ENCODE measurements at places on chromosomes 11 and 22. TPM values are rescaled to one million over a fixed set of nuclear protein-coding genes. Genes with fewer than 3 reads are reported as not detected.

EXPH5 gene
- total RNA-seq: not detected

TRIM48 gene
- total RNA-seq: not detected

- DNase-seq: no peak
These were observed 15.0 kb downstream of the INCENP start for GRCh38 chr11:62138630-62139425.

DNA sequence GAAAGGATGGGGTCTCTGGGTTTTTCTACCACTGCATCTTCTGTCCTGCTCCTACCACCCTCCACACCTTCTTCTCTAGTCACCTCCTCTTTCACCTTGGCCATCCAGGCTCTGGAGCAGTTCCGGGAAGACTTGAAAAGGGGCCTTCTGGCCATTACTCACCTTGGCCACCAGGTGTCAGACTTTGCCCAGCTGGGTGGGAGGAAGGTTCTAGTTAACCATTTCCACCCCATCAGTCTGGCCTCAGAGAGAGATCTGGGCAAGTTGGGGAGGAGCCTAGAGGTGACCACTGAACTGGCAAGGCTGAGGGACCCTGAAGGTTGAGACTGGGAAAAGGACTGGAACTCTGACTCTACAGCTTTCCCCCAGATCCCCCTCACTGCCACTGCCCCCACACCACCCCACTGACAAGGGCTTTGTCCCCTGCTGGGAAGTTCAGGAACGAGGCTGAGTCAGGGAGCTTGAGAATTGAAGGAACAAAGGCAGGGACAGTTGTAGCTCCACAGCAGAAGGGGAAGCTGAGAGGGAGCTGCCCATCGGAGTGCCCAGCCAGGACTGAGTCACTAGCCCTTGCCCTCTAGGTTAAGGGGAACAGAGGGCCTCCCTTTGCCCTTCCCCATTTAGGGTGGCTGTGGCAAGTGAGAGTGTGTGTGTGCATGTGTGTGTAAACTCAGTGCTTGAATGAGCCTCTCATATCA is 3.7 kb upstream of the POLD4 start:
- peak; percentile 94 for DNase-seq

DNA sequence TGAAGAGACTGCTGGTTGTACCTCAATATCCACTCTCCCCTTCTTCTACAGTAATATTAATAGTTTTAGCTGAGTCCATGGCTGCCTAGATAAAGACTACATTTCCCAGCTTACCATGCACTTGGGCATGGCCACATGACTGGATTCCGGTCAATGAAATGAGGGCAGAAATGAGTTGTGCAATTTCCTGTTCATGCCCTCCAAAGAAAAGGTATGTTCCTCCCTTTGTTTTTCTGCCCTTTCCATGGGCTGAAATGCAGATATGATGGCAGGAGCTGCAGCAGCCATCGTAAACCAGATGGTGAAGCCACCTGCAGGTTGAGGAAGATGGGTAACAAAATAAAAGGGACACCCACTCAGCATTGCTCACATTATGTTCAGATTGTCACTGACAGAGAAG is 15.3 kb upstream of the ELFN2 start:
- peak; percentile 69 for DNase-seq

GRCh38 chr11:46238078-46238966 is 39.1 kb upstream of the CREB3L1 start:
- no peak for DNase-seq

- DNase-seq: no peak
These were observed 48.3 kb downstream of the FAM83F start for GRCh38 chr22:40043081-40043480.

- DNase-seq: no peak
These were observed 897 bp downstream of the PNPLA5 start for GRCh38 chr22:43890901-43891331.

- no peak for DNase-seq
These were observed 73.3 kb downstream of the SGSM3 start for GRCh38 chr22:40443732-40444131.

GRCh38 chr11:81916451-81916850 is 817.2 kb downstream of the FAM181B start:
- DNase-seq: no peak

ANO9 gene
- total RNA-seq: 1.4 TPM

- DNase-seq: no peak
These were observed 20.5 kb downstream of the SLC1A2 start for GRCh38 chr11:35398881-35399280.

DNA sequence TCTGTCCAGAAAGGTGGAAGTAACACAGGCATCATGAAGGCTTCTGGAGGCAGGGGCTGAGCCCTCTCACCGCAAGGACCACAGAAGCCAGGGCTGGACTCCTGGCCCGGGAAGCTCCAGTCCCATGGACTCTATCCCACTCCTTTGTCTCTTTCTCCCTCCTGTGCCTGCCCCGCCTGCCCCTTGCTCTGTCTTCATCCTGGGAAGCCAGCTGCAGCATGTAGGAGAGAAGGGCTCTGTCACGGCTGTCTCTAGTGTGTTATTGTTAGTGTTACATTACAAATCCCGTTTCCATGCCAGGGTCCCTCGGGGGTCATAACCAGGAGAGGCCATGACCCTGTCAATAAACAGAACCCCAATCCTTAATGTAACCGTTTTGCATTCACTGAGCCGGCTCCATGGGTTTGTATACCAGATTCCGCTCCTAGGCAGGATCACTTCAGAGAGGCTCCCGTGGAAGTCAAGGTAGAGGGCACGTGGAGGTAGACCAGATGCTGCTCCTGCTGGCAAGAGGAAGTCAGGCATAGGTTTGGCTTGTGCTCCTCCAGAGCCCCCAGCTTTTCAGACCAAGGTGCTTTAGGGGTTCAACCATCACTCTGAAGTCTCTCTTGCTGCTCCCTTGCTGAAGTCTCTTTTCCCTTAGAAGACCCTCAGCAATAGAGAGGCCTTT is 293.2 kb downstream of the ETS1 start:
- no peak for DNase-seq

DNA sequence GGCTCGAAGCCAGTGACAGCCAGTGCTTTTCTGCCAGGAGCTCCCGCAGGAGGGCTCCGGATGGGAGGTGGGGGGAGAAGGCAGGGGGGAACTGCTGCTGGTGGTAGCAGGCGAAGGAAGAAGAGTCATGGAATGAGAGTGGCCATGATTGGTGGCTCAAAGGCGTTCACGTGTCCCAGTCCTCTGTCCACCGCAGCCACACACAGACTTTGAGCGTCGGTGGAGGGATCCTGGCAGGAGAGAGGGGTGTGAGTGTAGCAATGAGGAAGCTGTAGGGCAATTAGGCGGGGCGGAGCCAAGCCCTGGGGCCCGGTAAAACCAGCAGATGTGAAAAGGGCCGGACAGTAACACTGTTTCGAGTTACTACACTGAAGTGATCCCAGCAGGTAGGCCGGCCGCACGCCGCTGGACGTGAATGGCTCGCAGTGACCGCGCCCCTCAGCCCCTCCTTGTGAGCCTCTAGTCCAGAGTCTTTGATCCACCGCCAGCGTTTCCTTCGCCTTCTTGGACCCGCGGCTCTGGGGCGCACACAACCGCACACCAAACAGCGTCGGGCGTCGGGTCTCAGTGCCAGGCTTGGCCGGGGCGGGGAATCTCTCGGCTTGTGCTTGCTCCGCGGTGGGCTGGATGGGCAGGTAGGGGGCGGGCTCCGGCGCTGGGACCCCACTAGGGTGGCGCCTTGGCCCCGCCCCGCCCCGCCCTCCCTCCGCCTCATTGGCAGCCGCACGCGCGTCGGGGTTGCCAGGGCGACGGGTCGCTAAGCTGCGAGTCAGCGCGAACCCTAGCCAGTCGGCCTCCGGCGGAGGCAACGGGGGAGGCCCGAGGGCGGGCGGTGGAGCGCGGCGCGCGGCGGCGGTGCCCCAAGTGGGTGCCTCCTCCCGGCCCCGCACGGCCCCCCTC is at the start of gene LRRC10B:
TSS of gene LRRC10B (plus strand) at position 788 of the 900 bp plus-strand sequence. CDS start 250 bp downstream, outside the sequence.
- DNase-seq: peak; percentile 86

- no peak for DNase-seq
These were observed 80.7 kb downstream of the CDKN1C start for GRCh38 chr11:2804701-2805387.

GRCh38 chr11:101127197-101127698 is 2.4 kb downstream of the PGR start:
- DNase-seq: no peak

HTR3A gene
- total RNA-seq: 242 TPM

PUS3 gene
- 9.8 TPM for total RNA-seq

DNA sequence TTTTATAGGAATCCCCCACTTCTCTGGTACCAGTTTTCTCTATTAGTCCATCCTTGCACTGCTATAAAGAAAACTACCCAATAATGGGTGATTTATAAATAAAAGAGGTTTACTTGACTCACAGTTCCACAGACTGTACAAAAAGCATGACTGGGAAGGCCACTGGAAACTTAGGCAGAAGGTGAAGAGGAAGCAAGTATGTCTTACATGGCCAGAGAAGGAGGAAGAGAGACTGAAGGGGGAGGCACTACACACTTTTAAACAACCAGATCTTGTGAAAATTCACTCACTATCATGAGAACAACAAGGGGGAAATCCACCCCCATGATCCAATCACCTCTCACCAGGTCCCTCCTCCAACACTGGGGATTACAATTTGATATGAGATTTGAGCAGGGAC is 68.9 kb upstream of the GNAZ start:
- no peak for DNase-seq

IGF2 gene
- total RNA-seq: not detected

- no peak for DNase-seq
These were observed 159.7 kb downstream of the DBX1 start for GRCh38 chr11:20000351-20001134.

RASSF10 gene
- not detected for total RNA-seq

DNA sequence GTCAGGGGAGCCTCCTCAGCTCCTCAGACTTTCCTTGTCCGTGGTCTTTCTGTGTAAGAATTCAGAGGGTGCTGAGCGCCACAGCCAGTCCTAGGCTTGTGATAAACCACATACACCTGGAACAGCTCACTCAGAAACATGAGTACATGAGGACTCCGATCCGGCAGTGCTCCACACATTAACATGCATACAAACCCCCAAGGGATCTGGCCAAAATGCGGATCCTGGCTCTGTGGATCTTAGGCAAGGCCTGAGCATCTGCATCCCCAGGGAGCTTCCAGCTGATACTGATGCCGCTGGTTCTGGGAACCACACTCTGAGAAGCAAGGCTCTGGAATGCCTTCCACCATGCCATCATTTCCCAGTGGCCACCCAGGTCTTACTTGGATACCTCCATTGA is 20.6 kb upstream of the OPCML start:
- no peak for DNase-seq

GRCh38 chr11:38927993-38928392 is 2330.0 kb upstream of the RAG2 start:
- DNase-seq: no peak

GRCh38 chr11:128246364-128246801 is 341.0 kb downstream of the ETS1 start:
- DNase-seq: no peak

DNA sequence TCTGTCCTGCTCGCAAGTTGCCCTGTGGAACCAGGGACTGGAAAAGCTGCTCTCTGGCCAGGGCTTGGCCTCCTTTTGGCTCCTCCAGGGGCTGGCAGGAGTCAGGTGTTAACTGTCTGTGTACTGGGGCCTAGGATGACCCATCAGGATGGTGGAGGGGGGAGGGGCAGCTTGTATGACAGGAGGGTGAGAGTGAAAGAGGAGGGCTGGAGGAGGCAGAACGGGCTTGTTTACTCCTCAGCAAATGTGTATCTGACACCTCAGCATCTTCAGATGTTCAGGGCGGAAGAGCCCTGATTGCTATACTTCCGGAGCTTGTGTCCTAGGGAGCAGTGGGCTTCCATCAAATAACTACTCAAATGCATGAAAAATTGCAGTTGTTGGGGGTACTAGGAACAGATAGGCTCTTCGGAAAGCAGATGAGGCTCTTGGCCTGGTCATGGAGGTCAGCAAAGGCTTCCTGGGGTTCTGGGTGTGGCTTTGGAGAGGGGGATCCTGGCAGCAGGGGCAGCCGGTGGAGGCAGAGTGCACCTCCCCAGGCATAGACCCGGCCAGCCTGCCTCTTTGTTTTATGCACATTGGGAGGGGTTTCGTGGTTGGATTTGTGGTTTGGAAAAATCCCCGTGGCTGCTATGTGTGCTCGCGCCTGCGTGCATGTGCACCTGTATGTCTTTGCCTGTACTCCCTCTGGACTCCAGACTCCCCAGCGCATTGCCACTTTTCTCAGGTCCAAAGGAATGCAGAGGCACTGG is 31.2 kb downstream of the CD82 start:
- no peak for DNase-seq

GRCh38 chr11:15720460-15720859 is 605.7 kb downstream of the INSC start:
- DNase-seq: no peak

TRIM51 gene
- not detected for total RNA-seq

CADM1 gene
- not detected for total RNA-seq

TUBA8 gene
- 3.0 TPM for total RNA-seq

CCDC157 gene
- total RNA-seq: 0.69 TPM

- no peak for DNase-seq
These were observed 1.9 kb downstream of the SMTNL1 start for GRCh38 chr11:57539342-57539741.

FUT4 gene
- 0.34 TPM for total RNA-seq

HDAC10 gene
- total RNA-seq: 89.8 TPM

DNA sequence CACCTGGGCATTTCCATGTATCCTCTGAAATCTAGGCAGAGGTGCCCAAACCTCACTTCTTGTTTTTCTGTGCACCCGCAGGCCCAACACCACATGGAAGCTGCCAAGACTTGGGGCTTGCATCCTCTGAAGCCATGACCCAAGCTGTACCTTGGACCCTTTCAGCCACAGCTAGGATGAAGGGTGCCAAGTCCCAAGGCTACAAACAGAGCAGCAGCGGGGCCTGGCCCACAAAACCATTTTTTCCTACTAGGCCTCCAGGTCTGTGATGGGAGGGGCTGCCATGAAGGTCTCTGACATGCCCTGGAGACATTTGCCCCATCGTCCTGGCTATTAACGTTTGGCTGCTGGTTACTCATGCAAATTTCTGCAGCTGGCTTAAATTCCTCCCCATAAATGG is 20.4 kb upstream of the EIF4G2 start:
- DNase-seq: no peak

GRCh38 chr11:93497596-93497995 is 45.6 kb downstream of the SMCO4 start:
- DNase-seq: no peak

OR10W1 gene
- total RNA-seq: not detected

GRCh38 chr11:83174008-83174407 is 17.1 kb downstream of the PCF11 start:
- no peak for DNase-seq

GRCh38 chr11:33869481-33870422 is 22.1 kb downstream of the LMO2 start:
- peak; percentile 72 for DNase-seq

DNA sequence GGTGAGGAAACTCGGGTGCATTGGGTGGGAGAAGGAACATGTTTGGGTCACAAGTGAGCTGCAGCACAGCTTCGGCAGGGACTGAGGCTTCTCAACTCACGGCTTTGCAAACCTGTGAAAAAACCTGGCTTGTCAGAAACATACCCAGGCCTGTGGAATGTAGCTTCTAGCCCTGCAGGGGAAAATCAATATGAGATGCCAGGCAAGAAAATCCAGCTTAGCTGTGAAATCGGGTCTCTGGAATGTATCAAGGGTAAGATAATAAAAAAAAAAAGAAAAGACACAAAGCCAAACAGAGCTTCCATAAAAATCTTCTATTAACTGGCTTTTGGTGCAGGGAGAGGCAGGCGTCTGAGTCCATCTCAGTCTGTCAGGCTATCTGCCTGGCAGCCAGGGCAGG is 28.5 kb downstream of the UQCR10 start:
- no peak for DNase-seq

Data from Karpas-422 (cell line).